ENCODE measurements at places on chromosomes 4 and X.

- DNase-seq = no peak
Measured at GRCh38 chr4:129359461-129359860, 263.5 kb downstream of the C4orf33 start.

- no peak for DNase-seq
Measured at GRCh38 chr4:168659741-168660465, 163.1 kb downstream of the PALLD start.

DNA sequence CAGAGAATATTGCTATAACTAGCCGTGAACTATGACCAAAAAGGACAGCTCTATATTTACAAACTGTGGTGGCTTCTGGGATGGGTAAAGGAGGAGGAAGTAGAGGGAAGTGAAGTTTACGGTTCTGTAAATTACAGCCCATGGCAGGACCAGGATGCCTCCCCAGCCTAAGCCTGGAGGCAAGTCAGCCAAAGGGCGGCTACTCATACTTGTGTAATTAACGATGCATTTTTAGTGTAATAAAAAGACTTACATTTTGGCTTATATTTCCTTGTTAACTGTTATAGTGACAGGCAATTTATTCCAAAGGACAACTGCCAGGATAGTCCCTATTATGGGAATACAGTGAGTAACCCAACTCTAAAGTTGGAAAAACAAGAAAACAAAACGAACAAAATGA lies 139.9 kb upstream of the OTUD4 start:
- DNase-seq = no peak

DNA sequence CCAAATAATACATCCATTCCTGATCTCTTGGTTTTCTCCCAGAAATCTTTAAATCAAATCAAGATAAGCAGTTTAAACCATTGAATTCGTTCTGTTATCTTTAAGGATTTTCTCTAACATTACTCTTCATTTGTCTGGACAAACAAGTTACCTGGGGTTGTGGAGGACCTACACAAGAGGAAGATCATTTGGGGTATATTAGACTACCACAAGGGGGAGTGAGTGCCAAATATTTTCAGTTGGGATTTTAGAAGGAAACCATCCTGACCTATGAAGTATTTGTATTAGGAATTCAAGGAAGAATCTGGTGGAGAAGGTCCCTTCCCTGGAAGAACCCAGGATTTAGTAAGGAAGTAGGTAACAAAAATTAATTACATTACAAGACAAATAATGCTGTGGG lies 12.0 kb upstream of the DCHS2 start:
- DNase-seq = no peak

DNA sequence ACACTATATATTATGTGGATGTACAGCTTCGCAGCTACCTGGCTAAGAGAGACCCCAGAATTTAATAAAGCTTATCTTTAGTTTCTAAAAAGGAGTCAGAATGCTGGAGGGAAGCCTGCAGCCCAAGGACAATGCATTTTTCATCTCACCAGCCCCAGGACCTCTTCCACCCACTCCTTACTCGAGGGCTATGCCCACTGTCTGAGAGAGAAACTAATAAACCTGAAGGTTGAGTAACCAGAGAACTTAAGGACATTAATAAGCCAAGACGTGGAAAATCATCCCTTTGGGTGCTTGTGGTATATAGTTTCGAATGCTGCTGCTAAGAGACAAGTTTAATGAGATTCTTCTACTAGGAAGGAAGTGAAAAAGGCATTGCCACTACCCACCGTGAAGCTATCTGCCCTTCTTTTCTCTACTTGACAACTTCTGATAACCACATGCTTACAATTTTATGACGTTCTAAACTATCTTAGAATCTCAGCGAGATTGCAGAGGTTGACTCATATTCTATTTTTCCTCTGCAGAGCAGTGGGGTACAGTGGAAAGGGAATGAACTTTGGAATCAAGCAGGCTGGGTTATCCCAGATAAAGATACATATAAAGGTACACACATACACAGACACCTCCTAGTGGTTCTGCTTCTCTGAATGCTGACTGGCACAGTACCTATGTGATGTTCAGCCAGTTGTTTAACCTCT lies 3.3 kb downstream of the RELL1 start:
- no peak for DNase-seq

DNA sequence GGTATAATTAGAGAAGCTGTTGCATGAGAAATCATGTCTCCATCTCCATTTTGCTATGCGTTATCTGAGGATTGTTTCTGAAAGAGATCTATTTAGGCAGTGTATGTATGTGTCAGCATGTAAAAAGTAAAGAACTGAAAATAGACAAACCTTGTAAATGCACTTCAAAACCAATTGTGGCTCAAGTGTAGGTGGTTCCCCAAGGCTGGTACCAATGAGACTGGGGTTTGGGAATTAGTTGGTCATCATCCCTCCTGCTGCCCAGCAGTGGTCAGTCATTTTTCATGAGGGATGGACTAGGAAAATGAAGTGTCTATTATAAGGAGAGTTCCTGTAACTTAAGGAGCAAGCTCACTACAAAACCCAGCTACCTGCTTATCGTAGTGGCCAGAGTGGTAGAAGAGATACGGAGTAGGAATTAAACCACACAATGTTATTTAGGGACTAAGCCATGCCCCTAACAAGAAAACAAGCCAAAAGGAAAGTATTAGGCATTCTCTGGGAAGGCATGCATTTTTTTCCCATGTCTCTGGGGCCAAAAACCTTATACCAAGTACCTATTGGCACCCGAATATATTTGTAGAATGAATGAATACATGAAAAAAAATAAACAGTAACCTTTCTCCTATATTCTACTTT lies 259.0 kb downstream of the CHIC1 start:
- no peak for DNase-seq

All from nucleus accumbens (tissue), 56 donors.